ENCODE measurements at places on chromosomes 7 and 10.

- DNase-seq: no peak
Observed at GRCh38 chr7:117322741-117323304, at the start of gene WNT2. TSS of gene WNT2 (minus strand) at chr7:117323058. CDS start at chr7:117322989, 69 bp downstream.

- no peak for DNase-seq
Observed at GRCh38 chr10:26909753-26910152, 49.0 kb upstream of the ABI1 start.

GRCh38 chr10:87635498-87636312 lies 24.0 kb upstream of the PAPSS2 start:
- no peak for DNase-seq

DNA sequence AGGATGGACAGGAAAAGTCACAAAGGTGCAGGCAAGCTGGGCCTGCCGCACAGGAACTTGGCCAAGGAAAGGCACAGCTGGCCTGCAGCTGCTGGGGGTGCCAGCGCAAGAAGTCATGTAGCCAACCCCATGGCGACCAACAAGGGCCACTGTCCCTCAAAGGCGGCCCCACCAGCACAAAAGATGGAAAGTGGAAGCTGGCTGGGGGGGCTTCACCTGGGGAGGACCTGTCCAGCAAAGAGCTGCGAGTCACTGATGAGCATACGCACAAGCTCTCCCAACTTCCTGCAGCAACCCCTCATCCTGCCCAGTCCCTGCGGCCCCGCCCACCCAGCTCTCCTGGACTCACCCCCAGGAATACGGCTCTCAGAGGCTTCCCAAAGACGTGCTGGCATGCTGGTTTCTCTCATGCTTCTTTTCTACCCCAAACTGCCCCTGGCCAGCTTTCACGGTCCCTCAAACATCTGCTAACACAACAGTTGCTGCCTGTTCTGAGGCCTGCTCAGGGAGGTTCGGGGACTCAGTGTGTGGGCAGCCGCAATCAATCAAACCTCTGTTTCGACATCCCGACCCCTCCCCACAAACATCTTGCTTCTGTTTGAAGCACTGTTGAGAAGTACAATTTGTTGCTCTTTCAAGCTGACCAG lies 67.6 kb downstream of the FAM53B start:
- DNase-seq: no peak

GRCh38 chr7:14687241-14687640 lies 215.3 kb downstream of the DGKB start:
- no peak for DNase-seq

DNA sequence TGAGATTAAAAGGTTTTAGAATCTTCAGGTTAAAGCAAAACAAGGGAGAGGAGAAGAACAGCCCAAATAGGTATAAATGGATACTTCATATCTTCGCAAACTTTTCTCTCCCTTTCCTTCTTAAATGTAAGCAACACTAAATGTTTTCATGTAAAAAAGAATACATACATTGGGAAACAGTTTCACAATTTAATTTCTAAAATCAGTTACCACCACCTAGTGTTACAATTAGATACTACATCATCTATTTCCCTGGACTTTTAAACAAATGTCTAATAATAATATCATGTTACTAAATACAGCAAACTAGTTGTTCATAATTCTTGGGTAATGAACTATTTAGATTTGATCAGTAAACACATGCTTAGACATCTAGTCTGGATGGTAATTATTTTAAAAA lies 35.8 kb downstream of the MINDY3 start:
- no peak for DNase-seq
